Pancreas (tissue), 10 donors: ENCODE measurements at places on chromosomes 12 and 14. TPM values are rescaled to one million over a fixed set of nuclear protein-coding genes. Genes with fewer than 3 reads are reported as not detected.

DBX2 gene
- polyA plus RNA-seq: 0.04 TPM

PLEKHD1 gene
- 0.19 TPM for polyA plus RNA-seq

GLI1 gene
- polyA plus RNA-seq: 0.19 TPM

FOXM1 gene
- polyA plus RNA-seq: 0.65 TPM

PHETA1 gene
- 19.8 TPM for polyA plus RNA-seq

DNA sequence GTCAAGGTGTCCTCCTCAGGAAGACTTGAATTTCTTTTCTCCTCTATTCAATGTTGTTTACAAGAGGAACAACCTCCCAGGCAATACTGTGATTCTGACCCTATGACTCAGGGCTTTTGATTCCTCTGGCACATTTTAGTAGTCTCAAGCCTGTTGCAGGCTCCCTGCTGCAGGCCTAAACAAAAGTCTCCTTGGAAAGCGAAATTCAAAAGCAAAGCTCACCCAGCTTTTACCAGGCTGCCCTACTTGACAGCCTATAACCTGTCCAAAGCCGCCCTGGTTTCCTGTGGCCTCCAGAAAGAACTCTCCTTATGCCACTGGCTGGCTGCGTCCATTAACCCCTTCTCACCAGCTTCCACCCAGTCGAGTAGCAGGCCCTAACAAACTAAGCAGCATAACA lies 11.6 kb downstream of the FGD6 start:
- no peaks in the 10 kb centered on the region for H3K27me3 ChIP-seq
- no peak for DNase-seq
- H3K4me1 ChIP-seq: peaks cover 13% of the 10 kb centered on the region
- peak overlapping the region; percentile 32 for H3K27ac ChIP-seq
- no peaks in the 10 kb centered on the region for H3K36me3 ChIP-seq
- no peak overlapping the region for H3K4me3 ChIP-seq

DNA sequence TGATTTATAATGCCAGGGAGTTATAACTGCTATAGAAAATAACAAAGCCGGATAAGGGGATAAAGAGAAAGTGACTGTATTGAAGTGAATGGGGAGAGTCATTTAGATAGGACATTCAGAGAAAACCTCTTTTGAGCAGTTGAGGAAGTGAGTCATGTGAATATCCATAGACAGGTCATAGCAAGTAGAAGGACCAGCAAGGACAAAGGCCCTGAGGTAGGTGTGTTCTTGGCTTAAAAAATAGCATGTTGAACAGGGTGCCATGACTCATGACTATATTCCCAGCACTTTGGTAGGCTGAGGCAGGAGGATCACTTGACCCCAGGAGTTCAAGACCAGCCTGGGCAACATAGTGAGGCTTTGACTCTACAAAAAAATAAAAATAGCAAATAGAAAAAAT lies 51.5 kb upstream of the RAP1B start:
- H3K27me3 ChIP-seq: no peaks in the 10 kb centered on the region
- H3K4me1 ChIP-seq: no peaks in the 10 kb centered on the region
- DNase-seq: no peak
- no peak overlapping the region for H3K27ac ChIP-seq

DNA sequence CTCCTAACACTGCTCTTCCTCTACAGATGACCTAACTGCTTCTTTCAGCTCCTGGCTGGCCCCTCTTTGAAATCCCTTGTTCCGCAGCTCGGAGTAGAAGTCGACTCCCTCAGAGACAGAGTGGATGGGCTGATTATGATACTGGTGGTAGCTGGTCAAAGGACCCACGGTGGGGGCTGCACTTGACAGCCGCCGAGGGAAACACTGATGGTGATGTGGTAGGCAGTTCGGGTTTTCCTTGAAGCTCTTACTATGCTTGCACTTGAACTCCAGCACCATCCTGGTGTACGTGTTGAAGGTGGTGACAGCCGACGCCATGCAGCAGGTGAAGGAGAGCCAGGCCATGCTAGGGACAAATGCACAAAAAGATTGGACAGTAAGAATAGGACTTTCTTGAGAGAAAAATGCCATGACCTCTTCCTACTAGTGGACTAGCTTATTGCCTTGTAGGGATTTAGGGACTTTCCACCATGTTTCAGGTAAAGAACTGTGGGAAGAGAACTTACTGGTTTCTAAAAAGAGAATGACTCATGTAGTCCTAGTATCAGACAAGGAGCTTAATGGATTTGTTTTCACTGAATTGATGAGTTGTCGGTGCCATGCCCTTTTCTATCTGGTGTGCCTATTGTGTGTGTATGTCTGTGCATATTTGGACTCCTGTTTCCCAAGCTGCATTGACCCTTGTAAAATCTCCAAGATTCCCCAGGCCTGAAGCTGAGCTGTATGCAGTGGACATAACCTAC lies 18.4 kb downstream of the GSG1 start:
- H3K27me3 ChIP-seq: no peaks in the 10 kb centered on the region
- H3K4me1 ChIP-seq: no peaks in the 10 kb centered on the region
- H3K27ac ChIP-seq: no peak overlapping the region
- H3K4me3 ChIP-seq: no peak overlapping the region

DNA sequence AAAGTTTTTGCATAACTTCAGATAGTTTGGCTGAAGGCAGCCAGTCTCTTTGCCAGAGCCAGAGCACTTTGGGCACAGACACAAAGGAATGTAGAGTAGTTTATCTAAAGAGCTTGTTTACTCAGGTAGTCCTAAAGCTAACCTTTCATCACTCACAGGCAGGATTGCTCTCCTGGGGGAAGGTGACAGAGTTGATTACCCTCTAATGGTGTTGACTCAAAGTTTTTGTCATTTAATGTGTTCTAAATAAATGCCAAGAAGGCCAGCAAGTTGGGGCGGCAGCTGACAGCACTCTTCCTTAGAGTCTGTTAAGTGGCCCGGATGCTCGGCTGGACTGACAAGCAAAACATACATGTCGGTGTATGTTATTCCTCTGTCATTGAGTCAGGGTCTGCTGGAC lies 9.3 kb upstream of the TAS2R46 start:
- no peaks in the 10 kb centered on the region for H3K27me3 ChIP-seq
- no peaks in the 10 kb centered on the region for H3K4me1 ChIP-seq
- H3K36me3 ChIP-seq: no peaks in the 10 kb centered on the region
- no peak for DNase-seq

GRCh38 chr12:739349-739748 lies 13.0 kb upstream of the WNK1 start:
- no peaks in the 10 kb centered on the region for H3K36me3 ChIP-seq
- H3K4me3 ChIP-seq: no peak overlapping the region
- no peak overlapping the region for H3K27ac ChIP-seq
- no peaks in the 10 kb centered on the region for H3K4me1 ChIP-seq

DNA sequence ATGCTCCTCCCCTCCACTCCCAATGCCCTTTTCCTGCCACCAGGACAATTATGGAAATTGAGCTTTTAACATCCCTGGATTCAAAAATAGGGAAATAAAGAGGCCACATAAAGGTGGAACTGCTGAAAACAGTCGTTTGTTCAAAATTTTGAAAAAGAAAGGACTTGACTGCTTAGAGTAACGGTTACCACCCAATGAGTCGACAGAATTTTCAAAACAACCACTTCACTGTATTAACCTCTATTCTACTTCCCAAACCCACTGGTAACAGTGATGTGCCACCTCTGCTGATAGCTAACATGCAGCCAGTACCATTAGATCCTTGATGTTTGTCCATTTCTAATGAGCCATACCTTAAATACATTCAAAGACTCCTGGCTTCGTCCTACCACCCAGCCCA lies 4.9 kb downstream of the ST8SIA1 start:
- no peaks in the 10 kb centered on the region for H3K36me3 ChIP-seq
- peaks cover 8% of the 10 kb centered on the region for H3K27me3 ChIP-seq
- H3K27ac ChIP-seq: no peak overlapping the region
- no peak for DNase-seq
- H3K4me1 ChIP-seq: no peaks in the 10 kb centered on the region

DNA sequence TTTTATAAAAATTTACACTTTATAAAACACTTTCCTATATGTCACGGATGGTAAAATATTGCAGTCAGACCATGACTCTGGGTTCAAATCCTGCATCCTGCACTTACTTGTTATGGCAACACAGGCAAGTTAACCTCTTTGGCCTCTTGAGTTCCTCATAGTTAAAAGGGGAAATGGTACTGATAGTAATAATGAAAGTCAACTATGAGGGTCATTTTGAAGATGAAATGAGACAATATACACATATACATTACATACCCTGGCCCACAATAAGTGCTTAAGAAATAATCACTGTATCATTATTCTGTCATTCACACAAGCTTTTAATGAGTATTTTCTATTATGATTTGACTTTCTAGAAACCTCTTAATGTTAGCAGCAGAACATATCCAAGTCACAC lies 64.4 kb downstream of the C12orf42 start:
- no peaks in the 10 kb centered on the region for H3K36me3 ChIP-seq
- DNase-seq: no peak
- H3K4me1 ChIP-seq: no peaks in the 10 kb centered on the region
- H3K27me3 ChIP-seq: no peaks in the 10 kb centered on the region

DNA sequence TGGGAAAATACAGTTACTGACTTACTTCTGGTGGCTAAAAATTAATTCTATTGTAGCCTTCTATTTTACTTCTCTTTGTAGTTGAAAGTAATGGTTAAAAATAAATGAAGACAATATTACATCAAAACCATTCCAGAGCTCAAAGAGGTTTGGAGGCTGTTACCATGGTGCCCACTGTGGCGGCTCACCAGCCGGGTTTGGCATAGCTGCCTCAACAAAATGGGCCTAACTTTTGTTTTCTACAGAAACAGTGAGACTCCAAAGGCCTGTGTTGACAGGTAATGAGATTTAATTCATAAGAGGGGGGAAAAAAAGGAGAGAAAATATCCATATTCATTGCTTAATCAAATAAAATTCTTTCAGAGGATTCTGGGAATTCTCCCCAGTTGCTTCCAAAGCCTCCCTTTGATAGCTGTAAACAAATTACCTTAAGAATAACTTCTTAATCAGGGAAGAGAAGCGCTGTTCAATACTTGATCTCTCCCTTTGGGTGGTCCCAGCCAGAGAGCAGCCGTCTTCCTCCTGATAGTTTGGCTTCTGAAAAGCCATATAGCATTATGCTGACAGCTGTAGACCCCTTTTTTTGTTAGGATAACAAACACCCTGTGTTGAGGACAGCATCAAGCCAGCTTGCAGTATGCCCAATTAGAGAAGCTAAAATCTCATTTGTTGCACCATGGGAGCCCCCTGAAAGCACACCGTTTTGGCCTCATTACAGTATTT lies 266.8 kb downstream of the NEDD1 start:
- H3K36me3 ChIP-seq: no peaks in the 10 kb centered on the region
- no peaks in the 10 kb centered on the region for H3K4me1 ChIP-seq
- H3K27me3 ChIP-seq: no peaks in the 10 kb centered on the region
- no peak overlapping the region for H3K4me3 ChIP-seq
- DNase-seq: no peak

DNA sequence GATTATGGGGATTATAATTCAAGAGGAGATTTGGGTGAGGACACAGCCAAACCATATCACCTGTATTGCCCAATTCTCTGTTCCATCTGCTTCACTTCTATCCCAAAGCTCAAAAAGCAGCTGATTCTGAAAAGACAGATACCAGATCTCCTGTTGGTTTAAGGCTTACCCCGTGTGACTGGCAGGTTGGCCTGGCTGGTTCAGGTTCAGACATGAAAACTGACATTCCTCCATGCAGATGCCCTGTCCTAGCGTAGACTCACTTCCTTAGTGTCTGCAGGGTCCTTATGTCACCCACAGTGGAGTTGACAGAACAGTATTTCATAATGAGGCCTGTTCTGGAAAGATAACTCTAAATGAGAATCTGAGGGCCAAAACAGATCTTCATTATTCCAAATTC lies 61.1 kb upstream of the FLRT2 start:
- peaks cover 40% of the 10 kb centered on the region for H3K4me1 ChIP-seq
- no peaks in the 10 kb centered on the region for H3K36me3 ChIP-seq
- no peak overlapping the region for H3K4me3 ChIP-seq
- no peak for DNase-seq
- no peaks in the 10 kb centered on the region for H3K27me3 ChIP-seq

- no peaks in the 10 kb centered on the region for H3K4me1 ChIP-seq
- no peaks in the 10 kb centered on the region for H3K27me3 ChIP-seq
- H3K4me3 ChIP-seq: no peak overlapping the region
- DNase-seq: no peak
- H3K36me3 ChIP-seq: no peaks in the 10 kb centered on the region
- no peak overlapping the region for H3K27ac ChIP-seq
Observed at GRCh38 chr12:67541625-67541991, 106.9 kb upstream of the DYRK2 start.

- no peak for DNase-seq
- H3K27ac ChIP-seq: no peak overlapping the region
Observed at GRCh38 chr12:52892207-52892852, 12.5 kb downstream of the KRT8 start.

DNA sequence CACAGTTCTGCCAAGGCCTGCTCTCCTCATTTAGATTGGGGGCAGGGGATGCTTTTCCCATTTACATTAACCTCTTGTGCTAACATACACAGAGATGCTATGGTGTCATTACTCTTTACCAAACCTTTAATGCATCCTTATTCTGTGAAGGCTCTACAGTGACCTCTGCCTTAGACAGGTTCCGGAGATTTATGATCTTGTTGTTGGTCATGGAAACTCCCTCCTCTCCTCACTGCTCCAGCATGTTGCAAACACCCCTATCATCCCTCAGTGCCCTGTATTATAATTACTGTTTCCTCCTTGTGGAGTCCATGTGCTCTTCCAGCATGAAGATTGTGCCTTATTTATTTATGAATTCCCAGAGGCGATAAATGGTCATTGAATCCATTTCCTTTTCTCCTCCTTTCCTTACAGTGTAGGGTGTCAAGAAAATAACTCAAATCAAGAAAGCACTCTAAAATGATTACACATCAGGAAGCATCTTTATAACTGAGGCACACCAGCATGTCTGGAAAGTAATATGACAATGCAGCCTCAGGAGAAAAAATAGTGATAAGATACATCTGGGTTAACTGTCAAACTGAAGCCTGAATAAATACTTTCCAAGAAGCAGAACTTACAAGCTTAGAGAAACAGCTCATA lies 37.8 kb downstream of the RTN1 start:
- H3K4me1 ChIP-seq: no peaks in the 10 kb centered on the region
- H3K27me3 ChIP-seq: no peaks in the 10 kb centered on the region
- no peak overlapping the region for H3K27ac ChIP-seq
- H3K36me3 ChIP-seq: no peaks in the 10 kb centered on the region
- no peak overlapping the region for H3K4me3 ChIP-seq

- H3K4me3 ChIP-seq: no peak overlapping the region
- DNase-seq: peak; percentile 29
- no peak overlapping the region for H3K27ac ChIP-seq
- no peaks in the 10 kb centered on the region for H3K36me3 ChIP-seq
- H3K27me3 ChIP-seq: no peaks in the 10 kb centered on the region
Observed at GRCh38 chr12:15688202-15688736, 100.9 kb downstream of the EPS8 start.

DNA sequence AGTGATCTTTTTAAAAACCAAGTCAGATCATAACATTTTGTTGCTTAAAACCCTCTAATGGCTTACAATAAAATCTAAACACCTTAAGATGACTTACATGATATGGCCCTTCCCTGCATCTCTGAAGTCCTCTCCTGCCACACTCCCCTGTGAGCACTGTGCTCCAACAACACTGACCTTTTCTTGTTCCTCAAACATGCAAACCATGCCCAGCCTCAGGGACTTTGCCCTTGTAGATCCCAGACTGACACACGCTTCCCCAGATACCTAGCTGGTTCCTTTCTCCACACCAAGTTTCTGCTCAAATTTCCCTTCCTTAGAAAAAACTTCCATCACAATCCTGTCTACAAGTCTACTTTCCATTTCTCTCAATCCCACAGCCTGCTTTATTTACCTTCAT lies 128.6 kb downstream of the IPO8 start:
- no peaks in the 10 kb centered on the region for H3K27me3 ChIP-seq
- DNase-seq: no peak
- H3K4me3 ChIP-seq: no peak overlapping the region
- no peaks in the 10 kb centered on the region for H3K36me3 ChIP-seq
- peaks cover 24% of the 10 kb centered on the region for H3K4me1 ChIP-seq

- peaks cover 10% of the 10 kb centered on the region for H3K36me3 ChIP-seq
- no peaks in the 10 kb centered on the region for H3K27me3 ChIP-seq
- H3K27ac ChIP-seq: peak overlapping the region; percentile 22
- DNase-seq: peak; percentile 43
- no peaks in the 10 kb centered on the region for H3K4me1 ChIP-seq
Observed at GRCh38 chr12:121579190-121579791, 1.5 kb downstream of the KDM2B start.
